Fibroblast of upper back skin (primary cell): ENCODE measurements at places on chromosomes 3 and 15.

GRCh38 chr3:45048244-45048643, 22.1 kb downstream of the CLEC3B start:
- no peak for DNase-seq

GRCh38 chr3:188296761-188297612, 143.0 kb downstream of the LPP start:
- DNase-seq, result peak; percentile 77

DNA sequence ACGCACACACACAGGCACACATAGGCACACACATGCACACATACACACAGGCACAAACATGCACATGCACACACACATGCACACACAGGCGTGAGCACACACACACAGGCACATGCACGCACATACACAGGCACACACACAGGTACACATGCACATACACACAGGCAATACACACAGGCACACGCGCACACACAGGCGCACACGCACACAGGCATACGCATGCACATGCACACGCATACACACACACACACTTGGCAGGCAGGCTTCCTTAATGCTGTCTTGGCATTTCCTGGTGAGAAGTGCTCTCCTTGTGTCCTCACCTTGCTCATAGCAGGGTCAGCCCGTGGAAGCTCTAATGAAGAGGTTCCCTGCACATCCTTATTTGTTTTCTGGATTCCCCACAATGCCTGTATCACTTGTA, 8.4 kb upstream of the SLCO2A1 start:
- DNase-seq, result no peak

- peak; percentile 95 for DNase-seq
These were observed 230.3 kb upstream of the TLE3 start for GRCh38 chr15:70327856-70328678.

GRCh38 chr15:84842781-84843180, 25.6 kb downstream of the ALPK3 start:
- no peak for DNase-seq

GRCh38 chr3:129530251-129530791, 1.9 kb downstream of the RHO start:
- DNase-seq, result peak; percentile 87

- DNase-seq, result peak; percentile 22
These were observed 113.4 kb upstream of the MRPS22 start for GRCh38 chr3:139230391-139230790.

DNA sequence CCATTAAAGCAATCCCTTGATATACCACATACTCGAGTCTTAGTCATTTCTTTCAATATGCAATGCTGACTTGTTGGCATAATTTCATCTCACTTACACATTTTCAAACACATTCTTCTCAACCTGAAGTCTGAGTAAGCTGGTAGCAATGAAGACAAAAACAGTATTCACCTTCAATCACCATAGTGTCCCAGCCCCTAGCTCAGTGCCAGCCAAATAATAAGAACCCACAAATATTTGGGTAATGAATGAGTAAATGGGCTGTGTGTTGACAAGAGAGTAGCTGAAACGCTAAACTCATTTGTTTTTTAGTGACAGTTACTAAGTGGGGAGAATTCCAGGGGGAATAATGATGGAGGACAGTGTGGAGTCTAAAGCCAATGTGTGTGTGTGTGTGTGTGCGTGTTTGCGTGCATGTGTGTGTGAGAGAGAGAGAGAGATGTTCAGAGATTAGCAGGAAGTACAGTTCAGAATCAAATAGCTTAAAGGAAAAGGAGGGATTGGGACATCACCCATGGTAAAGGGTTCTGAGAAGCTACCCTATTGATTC, 165.7 kb downstream of the GAP43 start:
- peak; percentile 99 for DNase-seq

- DNase-seq, result no peak
These were observed 12.6 kb upstream of the IGF2BP2 start for GRCh38 chr3:185837414-185837813.

GRCh38 chr15:77629070-77630030, 3.4 kb downstream of the LINGO1 start:
- no peak for DNase-seq

- DNase-seq, result peak; percentile 94
These were observed 14.7 kb downstream of the PPARG start for GRCh38 chr3:12303534-12303933.

DNA sequence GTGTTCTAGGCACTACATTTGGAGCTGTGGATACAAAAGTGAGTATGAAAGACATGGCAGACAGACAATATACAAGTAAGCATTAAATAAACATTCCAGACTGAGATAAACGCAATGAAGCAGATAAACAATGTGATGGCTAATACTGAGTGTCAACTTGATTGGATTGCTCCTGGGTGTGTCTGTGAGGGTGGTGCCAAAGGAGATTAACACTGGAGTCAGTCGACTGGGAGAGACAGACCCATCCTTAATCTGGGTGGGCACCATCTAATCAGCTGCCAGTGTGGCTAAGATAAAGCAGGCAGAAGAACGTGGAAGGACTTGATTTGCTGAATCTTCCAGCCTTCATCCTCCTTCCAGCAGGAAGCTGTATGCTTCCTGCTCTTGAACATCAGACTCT, 77.2 kb downstream of the CADPS start:
- no peak for DNase-seq

DNA sequence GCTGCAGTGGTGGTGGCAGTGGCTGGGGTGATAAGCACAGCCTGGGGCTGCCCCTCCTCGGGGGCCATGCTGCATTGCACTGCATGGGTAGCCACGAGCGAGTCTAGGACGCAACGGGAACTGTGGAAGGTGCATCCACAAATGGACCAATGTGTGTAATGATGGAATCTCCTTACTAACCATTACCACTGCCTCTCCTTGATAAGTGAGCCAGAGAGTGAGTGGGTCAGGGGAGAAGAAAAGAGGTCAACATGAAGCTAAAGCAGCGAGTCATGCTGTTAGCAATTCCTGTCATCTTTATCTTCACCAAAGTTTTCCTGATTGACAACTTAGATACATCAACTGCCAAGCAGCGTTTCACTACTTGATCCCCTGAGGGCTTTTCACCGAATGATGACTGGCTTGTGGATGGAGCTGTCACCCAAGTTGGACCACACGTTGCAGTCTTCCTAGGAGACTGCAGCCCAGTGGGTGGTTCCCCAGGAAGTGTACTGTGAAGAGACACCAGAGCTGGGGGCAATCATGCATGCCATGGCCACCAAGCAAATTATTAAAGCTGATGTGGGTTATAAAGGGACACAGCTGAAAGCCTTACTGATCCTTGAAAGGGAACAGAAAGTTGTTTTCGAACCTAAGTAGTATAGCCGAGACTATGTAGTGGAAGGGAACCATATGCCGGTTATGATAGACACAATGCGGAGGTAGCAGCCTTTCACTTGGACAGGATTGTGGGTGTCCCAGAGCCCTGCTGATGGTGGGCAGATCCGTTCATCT, 20.6 kb downstream of the SAMD7 start:
- no peak for DNase-seq

DNA sequence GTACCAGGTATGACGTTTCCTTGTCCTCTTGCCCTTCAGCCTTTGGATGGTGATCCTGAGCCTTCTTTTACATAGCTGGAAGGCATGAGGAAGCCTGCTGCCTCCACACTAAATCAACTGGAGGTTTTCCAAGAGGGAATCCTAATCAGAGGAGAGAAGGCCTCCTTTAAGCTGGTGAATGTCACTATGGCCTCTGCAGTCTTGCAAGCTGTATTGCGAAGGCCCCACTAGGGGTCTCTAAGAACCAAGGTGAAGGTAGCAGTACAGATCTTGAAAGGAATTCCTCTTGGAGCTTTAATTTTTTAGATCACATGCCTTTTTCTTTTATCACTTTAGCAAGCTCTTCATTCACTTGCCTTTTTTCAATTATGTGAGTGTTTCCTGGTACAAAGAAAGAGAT, 119.2 kb downstream of the GHSR start:
- DNase-seq, result no peak

GRCh38 chr3:14317057-14317553, 85.3 kb upstream of the SLC6A6 start:
- DNase-seq, result no peak

DNA sequence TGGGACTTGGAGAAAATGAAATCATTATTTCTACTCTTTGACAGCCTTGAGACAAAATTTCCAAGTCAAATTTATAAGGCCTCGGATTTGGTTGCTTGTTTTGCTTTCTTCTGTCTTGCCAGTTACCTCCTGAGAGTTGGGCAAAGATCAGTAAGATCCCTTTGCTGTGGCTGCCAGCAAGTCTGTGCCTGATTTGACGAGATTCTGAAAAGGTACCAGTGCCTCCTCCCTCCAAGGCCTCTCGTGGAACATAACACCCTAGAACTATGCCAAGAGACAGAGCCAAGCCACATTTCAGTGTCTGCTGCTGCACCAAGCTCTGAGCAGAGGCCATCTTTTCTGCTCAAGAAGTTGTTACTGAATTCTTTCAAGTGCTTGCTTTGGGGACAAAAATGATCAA, 61.0 kb downstream of the GTPBP8 start:
- DNase-seq, result peak; percentile 28

DNA sequence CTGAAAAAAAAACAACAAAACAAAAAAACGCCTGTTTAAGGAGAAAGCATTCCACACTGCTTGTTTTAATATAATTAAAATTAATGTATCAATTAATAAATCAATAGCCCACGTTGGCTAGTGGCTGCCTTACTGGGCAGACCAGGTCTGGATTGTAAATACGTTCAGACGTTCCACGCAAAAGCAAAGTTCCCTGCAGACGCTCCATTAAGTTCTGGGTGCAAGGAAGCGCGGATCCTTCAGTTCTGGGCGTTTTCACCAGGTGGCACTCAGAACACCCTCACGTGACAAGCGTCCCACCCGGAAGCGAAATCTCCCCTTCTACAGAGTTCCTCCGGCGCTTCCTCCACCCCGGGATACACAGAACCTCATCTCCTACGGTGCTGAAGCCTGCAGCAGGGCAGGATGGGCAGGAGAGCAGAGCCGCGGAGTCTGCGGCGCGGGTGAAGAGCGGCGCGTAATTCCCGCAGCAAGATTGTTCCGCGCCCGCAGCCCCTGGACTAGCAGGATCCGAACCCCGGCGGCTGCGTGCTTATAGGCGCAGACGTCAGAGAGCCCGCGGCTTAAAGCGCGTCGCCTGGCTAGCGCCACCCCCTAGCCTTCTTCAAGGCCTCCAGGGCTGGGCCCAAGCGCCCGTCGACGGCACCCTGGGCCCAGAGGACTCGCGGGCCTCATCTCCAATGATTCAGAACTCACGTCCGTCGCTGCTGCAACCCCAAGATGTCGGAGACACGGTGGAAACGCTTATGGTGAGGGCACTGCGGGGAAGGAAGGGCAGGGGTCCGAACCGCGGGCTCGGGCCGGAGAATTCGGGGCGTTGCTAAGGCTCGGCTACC, at the start of gene SLC25A38:
SLC25A38 (plus strand) TSS at position 326 of the 836 bp plus-strand sequence; CDS start at position 681, 355 bp downstream.
- DNase-seq, result peak; percentile 82

GRCh38 chr3:30737743-30738499, 131.5 kb downstream of the TGFBR2 start:
- DNase-seq, result no peak

DNA sequence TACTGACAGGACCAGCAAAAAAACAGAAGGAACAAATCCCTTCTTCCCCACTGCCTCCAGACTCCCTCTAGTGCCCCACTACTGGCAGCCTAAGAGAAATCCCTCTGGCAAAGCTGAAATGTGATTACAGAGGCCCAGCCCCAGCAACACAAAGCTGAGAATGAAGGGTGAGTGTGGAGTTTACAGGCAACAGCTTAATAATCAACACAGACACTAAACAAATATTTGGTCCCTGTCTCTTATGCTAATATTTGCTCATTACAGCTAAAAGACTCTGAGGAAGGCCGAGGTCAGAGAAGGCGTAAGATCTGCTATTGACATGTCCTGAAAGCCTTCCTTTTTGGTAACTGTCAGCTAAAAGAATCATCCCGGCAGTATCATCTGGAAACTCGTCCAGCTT, 308.5 kb upstream of the RASGRP1 start:
- no peak for DNase-seq

DNA sequence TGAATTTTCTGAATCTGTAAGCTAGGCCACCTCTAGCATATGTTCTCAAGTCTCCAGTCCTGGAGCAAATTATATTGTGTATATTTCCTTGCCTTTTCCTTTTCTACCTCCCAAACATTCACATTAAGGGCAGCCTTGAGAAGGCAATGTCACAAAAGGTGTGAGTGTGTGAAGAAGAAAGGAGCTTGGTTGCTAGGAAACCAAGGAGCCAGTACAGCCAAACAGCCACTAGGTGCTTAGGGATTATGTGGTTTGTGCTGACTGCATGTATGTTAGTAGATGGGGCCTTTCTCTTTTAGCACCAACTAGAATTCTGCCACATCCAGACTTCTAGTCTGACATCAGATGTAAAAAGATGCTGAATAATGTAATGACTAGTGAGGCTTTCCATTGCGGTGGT, 118.8 kb upstream of the DAZL start:
- DNase-seq, result peak; percentile 52

DNA sequence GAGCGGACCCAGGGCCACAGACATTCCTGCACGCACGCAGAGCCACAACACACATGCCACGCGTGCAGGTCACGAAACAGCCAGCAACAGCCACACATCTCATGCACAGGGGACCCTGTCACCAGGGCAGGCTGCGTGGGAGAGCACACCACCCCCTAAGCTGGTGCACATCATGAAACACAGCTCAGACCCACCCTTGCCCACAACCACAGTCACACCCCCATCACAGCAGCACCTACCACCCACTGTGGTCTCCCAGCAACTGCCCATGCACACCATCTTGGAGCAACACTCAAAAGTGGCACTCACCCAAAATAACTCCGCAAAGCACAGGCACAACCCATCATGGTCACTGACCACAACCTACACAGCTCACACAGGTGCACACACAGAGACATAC, 75.7 kb downstream of the OCA2 start:
- no peak for DNase-seq

DNA sequence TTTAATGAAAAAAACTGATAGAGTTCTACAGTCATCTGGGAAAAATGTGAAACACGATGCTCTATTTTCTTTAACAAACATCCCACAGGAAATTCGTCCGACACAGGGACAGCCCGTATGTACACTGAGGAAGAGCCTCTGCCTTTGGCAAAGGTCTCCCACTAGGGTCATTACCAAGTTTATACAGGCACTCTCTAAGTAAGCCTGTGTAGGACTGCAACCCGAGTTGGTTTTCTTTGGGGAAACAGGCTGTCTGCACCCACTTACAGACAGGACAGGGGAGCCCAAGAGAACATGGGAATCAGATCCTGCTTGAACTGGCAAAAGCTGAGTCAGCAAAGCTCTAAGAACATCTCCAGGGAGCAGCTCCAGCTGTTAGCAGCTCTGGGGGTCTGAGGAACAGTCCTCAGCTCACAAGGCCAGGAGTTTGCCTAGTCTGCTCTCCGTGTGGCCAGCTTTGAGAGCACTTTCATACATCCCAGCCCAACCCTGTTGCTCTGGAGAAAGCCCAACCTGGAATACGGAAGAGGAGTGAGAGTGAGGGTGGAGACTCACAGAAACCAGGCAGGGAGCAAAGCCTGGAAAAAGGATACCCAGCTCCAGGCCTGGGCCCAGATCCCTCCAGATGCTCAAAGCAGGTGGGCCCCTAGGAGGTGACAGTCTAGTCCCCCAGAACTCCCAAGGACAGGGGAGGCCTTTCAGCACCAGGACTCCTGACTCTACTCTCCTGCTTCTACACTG, 1.9 kb downstream of the TBC1D2B start:
- DNase-seq, result peak; percentile 92

DNA sequence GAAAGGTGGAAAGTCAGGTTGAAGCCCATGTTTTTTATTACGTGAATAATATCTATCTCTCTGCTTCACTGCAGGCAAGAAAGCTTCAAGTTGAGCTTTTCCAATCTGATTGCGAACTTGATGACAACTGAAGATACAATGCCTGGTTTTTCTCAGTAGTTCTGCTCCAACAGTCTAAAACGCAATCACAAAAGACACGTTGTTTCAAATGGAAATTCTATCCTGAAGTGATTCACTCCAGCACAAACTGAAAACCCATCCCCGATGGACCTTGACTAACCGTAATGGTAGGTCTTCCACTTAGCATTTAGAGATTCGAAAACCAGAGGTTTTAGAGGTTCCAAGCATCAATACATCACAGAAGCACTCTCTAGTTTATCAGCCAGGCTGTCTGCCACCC, 10.6 kb downstream of the B4GALT4 start:
- no peak for DNase-seq
